ENCODE measurements at places on chromosomes 2 and 18.

DNA sequence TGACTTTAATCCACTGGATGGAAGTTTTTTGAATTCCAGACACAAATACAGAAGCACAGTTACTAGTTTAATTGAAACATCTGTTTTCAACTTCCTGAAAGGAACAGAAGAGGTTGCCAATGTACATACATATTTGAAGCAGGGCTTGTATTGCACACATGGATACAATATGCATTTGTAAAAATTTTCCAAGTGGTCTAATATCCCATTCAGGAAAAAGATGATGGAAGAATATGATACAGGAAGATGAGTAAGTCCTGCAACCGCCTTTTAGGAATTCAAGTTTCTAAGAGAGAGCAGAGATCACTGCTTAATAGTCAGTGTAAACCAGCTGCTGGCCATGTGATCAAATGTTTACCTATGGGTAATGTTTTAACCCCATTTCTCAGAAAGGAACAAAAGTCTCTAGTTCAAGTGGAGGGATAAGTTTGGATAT lies 265.4 kb downstream of the TRIB2 start:
- DNase-seq, result no peak

DNA sequence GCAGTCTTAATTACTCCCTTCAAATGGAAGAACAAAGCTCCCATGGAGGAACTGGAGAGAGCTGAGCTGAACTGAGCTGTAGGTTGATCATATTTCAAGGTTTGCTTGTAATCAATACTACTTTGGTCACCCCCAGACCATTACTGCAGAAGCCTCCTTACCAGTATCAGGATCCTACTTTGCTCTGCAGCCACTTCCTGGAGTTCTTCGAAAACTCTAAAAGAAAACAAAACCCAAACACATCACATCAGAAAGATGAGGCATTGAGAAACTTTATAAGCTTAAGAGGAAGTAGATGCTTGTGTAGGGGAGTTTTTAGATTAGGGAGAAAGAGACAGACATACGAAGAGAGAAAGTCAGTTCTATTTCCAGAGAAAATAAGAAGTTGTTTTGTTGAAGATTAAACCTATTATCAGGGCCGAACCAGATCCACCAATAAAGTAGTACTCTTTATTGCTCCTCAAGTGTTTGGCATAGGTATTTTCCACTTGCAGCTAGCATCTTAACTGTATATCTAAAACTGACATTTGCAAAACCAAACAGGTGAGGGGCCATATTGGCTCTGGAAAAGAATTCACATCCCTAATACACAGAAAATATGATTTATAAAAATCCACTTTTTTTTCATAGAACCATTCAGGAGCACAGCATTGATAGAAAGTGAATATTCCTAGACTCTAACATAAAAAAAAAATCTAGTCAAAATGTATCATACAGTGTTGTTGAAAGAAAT lies 166.9 kb upstream of the KLF7 start:
- DNase-seq, result no peak

DNA sequence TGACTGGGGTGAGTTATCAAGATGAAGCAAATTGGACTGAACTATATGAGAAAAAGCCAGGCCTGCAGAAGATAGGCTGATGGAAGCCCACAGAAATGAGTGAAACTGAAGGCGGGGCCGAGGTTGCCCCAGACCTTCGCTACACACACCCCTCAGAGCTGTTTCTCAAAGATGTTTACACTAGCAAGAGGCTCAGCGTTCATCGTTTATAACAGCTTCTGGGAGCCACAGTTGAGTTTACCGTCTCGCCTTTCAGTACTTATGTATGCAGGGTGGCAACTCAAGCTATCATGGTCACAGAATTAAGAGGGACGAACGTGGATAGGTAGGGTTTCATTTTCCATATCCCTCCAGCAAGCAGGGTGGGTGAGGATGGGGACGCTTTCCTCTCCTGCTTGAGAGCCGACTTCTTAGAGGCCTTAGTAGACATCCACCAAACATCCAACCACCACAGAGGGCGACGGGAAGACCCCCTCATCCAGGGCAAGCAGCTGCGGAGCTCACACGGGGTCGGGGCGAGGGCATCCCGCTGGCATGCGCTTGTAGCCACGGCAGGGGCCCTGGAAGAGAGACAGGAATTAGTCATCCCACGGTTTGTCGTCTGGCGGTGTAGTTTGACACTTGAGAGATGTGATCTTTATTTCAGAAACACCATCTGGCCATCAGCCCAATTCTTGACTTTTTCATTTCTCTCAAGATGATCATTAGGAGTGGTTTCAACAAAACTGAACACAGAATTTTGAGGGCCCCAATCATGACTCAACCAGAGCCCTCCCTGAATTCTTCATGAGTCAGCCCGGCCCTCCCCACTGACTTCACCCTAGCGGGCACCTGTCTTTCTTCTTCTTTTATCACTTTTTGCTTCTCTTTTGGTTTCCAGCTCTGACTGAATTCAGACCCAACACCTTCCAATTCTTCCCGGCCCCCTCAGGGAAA lies 109.1 kb upstream of the CTDP1 start:
- no peak for DNase-seq

- DNase-seq, result no peak
Observed at GRCh38 chr2:30655660-30656059, 151.6 kb downstream of the CAPN13 start.

DNA sequence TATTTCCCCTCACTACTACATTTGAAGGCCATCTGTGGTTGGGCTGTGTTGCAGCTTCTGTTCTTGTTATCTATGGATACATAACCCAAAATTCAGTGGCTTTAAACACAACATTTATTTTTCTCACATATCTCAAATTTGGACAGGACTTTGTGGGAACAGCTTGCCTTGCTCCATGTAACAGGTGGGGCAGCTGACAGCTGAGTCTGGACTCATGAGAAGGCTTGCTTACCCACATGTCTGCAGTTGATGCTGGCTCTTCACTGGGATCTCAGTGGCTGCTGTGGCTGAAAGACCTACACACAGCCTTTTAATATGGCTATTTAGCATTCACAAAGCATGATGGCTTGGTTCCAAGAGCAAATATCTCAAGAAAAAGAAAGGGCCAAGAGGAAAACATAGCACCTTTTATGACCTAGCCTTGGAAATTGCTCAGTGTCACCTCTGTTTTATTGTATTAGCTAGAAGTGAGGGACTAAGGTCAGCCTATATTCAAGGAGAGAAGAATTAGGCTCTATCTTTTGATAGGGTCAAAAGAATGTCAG lies 296.8 kb upstream of the ZNF521 start:
- no peak for DNase-seq

DNA sequence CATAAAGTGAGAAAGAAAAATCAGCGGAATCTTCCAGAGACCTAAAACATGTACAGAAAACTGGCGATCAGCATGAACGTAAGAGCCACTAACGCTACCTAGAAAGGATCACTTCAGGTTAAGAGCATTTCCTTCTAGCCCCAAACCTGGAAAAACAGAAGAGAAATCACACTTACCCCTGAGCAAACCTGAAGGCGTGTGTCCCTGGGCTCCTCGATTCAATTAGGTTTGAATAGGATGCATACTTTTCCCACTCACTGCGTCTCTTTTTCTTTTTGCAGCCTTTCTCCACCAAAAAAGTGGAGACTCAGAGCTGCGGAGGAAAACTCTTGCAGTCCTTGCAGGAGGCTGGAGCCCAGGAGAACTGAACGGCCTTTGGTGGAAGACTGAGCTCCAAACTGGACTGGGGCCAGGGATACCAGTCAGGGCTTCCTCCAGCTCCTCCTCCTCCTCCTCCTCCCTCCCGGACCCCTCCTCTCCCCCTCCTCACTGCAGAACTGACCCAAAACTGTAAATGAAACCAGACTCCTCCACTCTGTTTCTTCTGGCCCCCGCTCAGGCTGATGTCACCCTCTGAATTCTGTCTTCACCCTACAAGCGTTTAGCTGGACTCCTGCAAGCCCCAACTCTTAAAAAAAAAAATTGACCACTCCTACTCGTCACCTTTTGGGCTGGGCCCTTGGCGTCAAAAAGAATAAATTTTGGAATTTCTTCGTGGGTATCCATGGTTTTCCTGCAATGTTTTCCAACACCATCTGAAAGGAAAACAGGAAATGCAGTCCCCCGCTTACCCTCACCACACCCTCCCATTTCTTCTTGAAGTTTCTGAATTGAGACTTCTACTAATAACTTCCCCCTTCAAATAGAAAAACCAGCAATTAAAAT lies at the start of gene COL6A3:
Gene COL6A3 (minus strand): TSS at position 388 of the 885 bp plus-strand sequence. CDS start 17,347 bp downstream, outside the sequence.
- DNase-seq, result no peak

DNA sequence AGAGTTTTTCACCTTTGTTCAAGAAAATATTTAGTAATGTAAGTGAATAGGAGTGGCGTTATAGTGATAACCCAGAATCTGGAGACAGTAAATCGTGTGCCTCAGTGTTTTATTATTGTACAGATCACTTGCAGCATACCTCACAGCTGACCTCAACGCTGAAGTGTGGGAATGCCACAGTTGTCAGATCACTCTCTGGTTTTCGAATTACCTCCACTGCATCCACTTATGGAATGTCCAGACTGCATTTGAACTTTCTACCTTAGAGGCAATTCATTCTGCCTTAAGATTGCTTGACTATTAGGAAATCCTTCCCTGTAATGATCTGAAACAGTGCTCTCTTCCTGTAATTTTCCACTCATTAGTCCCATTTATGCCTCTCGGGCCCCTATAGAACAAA lies 164.5 kb upstream of the ALPP start:
- no peak for DNase-seq

All from CD4-positive, alpha-beta T cell treated with Interleukin-4 for 4 hours (primary cell).